ENCODE measurements at places on chromosomes 6 and 20. TPM values are rescaled to one million over a fixed set of nuclear protein-coding genes. Genes with fewer than 3 reads are reported as not detected.

DNA sequence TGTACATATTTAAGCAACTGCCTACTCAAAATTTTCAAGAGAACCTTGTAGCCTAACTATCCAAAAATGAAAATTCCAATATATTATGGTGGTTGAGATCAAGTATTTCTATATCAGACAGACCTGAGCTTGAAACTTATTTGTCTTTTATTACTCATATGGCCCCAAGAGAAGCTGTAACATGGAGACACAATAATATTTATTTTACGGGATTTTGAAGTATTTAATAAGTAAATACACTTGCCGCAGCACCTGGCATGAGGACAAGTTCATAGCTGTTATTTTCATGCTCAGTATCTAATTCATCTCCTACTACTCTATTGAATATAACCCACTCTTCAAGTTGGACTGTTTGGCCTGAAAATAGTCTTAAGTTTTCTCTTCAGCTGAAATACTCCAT lies 28.0 kb downstream of the PTPRK start:
- no peak for DNase-seq

The HSPA1L gene
- total RNA-seq = 2.0 TPM

DNA sequence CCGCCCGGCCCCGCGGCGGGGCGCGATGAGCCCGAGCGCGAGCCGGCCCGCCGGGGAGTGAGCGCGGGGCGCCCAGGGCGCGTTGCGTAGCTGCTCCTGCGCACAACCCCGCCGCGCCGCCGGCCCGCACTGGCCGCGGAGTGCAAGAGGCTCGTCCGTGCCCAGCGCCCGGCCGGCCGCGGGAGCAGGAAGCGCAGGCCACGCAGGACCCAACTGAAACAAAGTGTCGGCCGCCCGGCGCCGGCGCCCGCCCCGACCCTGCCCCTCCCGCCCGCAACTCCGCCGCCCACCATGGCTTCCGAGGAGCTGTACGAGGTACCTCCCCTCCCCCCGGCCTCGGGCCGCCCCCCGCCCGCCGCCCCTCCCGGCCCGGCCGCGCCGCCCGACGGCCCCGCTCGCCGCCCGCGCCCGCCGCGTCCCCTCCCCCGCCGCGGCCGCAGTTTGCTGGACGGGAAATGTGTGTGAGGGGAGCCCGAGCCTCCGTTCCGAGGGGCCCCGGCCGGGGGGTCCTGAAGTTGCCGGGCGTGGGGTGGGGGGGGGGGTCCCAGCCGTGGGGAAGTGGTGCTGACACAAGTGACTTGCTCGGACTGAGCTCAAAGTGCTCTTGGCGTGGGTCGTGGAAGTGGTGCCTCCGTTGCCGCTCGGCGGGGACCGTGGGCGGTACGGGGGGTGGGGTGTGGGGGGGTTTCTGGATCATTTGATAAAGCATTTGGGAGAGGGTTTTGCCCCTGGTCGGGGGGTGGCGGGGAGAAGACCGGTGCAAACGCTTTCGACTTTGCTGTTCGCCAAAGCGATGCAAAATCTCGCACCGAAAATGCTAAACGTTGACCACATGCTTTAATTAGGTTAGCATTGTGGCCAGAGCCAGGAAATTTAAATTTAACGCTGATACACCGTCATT lies 539 bp downstream of the CDYL start:
- peak; percentile 54 for DNase-seq

DNA sequence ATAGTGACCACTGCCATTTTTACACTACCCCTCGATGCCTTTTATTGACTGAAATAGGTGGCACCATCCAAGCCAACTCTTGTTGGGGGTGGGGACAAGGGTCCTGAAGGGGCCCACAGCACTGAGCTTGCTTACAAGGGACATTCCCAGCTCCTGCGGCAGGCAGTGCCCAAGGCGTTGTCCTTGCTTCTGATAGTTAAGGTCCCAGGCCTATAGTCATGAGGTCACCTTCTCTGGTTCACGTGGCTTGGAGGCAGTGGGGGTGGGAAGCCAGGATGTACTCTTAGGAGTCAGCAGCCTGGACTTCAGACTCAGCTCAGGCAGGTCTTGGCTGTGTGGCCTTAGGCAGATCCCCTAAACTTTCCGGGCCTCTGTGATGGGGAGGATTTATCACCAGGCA lies 48.6 kb downstream of the TOX2 start:
- DNase-seq = no peak

GRCh38 chr6:3297006-3297405 lies 38.3 kb downstream of the PSMG4 start:
- DNase-seq = no peak

DNA sequence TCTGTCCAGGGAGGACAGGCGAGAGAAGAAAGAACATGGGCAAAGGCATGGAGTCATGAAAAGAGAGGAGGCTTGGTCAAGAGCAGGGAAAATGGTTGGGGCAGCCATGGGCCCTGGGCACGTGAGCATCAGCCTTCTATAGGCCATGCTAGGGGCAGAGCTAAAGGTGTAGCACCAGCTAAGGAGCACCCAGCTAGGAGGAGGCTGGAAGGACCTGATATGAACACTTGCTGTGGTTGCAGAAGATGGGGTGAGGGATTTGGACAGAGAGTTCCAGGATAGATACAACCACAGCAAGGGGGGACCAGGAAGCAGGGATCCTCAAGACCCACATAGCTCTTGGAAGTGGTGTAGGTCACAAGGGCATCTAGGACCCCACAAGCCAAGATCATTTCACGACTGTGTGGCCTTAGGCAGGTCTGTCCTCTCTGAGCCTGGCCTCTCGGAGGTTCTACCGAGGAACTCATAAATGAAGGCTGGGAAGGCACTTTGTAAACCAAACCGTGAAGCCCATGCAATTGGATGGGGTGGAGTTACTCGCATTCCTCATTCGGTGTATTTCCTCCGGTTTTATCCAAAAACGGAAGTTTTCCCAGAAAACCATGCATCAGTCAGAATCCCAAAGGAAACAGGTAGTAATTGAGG lies 74.0 kb upstream of the TOP1 start:
- no peak for DNase-seq

The EFCAB8 gene
- total RNA-seq = 0.24 TPM

DNA sequence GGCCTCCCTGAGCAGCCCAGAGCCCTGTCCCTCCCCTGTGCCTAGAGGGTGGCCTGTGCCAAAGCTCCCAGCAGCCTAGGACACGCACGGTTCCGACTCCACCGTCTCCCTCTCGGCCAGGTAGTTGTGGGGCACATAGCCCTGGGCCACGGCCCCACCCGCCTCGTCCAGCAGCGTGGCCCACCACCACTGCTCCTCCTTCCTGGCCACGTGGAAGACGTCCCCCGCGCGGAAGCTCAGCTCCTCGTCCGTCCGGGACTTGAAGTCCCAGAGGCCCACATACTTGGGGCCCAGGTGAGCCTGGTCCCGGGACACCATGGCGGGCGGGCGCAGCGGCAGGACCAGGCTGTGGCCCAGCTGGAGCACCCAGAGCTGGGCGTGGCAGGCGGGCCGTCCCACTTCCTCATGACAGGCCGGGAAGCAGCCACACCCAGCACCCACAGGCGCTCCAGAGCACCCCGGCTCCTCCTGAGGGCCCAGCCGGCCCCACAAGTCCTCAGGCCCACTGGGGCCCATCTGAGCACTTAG lies at the start of gene PTK6:
PTK6 (minus strand) TSS at position 380 of the 528 bp plus-strand sequence; CDS start at position 318, 62 bp downstream.
- DNase-seq = peak; percentile 62

GRCh38 chr20:54308804-54309203 lies 100.9 kb downstream of the PFDN4 start:
- DNase-seq = no peak

DNA sequence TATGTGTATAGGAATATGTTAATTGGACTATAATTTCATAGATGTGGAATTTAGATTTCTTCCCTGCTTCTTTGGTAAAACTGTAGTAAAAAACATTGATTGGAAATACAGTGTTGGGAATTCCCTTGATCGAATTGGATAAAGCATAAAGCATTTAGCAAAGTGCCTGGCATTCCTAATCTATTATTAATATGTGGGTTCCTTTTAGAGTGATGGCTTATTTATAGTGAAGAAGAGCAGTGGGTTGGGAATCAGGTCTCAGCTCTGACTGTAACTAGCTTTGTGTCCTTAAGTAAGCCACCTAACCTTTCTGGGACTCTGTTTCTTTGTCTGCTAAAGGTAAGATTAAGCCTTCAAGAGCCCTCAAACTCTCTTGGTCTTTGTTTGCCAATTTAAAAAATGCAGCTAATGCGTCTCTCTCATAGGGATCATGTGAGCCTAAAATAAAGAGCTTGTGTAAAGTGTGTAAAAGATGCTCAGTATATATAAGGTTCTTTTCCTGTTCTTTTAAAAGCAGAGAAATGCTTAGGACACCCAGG lies 53.3 kb downstream of the KCNS1 start:
- no peak for DNase-seq

DNA sequence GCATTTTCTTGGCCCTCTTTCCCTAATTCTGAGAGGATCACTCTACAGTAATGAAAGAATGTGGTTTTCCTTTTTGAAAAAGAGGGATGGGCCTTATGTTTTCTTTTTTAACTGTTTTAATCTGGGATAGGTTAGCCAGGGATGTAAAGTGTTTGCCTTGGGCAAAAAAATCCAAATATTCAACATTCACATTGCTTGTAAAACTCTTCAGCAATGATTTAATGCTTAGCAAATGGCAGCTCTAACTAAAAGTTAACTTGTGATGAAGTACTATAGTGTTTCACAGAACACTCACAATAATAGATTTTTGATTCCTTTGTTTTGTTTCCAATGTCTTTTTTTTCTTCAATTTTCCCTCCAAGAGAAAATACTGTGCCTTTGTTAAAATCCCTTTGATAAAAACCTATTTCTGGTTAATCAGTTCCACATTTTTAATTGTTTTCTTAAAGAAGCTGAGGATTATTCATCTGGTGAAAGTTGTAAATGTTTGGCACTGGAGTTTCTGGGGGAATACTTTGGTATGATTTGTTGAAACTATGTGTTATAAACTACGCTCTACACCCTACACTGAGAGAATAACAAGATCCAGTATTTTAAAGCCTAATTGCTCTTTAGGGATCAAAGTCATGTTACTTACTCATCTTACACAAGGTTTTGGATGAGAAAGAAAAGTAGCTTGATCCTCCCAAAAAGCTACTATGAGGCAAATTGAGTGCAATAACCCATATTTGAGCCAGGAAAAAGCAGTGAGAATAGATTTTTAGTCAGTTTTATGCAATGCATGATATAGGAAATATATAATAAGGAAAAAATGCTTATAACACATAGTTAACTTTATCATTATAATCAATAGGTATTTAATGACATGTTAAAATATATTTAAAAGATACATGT lies 335.8 kb downstream of the EPHA7 start:
- no peak for DNase-seq

GRCh38 chr6:15063253-15063853 lies 182.5 kb upstream of the JARID2 start:
- no peak for DNase-seq

DNA sequence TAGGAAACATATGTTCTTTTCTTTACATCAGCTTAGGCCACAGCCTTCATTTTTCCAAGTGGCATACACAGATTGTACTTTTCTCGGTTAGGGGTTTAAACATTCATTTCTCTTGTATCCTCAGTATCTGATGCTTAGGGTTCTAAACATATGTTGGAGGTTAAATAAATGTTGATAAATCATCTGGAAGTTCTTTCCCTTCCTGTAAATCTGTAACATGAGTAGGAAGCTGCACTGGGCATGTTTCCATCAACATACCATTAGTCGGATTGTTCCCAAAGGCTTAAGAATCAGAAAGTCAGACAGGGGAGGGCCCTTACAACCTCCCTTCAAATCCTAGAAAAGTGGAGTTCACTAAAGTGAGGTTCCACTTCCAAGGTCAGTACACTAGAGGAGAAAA lies 54.8 kb upstream of the BCLAF1 start:
- no peak for DNase-seq

GRCh38 chr6:16991981-16992629 lies 109.7 kb upstream of the STMND1 start:
- DNase-seq = no peak

DNA sequence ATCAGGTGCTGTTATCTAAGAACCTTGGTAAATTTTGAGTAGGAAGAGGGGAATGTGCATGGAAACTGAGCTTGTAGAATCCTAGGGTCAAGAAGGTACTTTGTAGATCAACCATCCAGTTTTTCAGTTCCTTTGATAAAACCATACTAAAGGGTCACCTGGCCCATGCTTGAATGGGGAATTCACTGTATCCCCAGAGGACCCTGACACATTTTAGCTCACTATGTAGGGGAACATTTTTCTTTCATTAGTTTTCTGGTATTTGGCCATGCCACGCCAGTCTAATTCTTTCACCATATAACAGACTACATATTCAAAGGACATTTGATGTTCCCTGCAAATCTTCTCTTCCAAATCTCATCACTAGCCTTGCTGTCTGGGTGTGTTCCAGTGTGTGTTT lies 29.9 kb downstream of the LRRC1 start:
- DNase-seq = no peak

- peak; percentile 45 for DNase-seq
Observed at GRCh38 chr6:6003621-6004366, 2.9 kb downstream of the NRN1 start.

DNA sequence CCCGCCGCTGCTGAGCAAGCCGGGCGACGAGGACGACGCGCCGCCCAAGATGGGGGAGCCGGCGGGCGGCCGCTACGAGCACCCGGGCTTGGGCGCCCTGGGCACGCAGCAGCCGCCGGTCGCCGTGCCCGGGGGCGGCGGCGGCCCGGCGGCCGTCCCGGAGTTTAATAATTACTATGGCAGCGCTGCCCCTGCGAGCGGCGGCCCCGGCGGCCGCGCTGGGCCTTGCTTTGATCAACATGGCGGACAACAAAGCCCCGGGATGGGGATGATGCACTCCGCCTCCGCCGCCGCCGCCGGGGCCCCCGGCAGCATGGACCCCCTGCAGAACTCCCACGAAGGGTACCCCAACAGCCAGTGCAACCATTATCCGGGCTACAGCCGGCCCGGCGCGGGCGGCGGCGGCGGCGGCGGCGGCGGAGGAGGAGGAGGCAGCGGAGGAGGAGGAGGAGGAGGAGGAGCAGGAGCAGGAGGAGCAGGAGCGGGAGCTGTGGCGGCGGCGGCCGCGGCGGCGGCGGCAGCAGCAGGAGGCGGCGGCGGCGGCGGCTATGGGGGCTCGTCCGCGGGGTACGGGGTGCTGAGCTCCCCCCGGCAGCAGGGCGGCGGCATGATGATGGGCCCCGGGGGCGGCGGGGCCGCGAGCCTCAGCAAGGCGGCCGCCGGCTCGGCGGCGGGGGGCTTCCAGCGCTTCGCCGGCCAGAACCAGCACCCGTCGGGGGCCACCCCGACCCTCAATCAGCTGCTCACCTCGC lies 1.5 kb downstream of the ARID1B start:
- DNase-seq = peak; percentile 66
